Left ventricle myocardium inferior (tissue), 1 donor: ENCODE measurements at places on chromosomes 1 and 21. TPM values are rescaled to one million over a fixed set of nuclear protein-coding genes. Genes with fewer than 3 reads are reported as not detected.

The ZSWIM5 gene
- 0.93 TPM for total RNA-seq

The ATP1A2 gene
- 401 TPM for total RNA-seq

The BMP8B gene
- total RNA-seq: 0.33 TPM

The PIK3R3 gene
- 32.7 TPM for total RNA-seq

The OR10J4 gene
- not detected for total RNA-seq

The ALX3 gene
- not detected for total RNA-seq

The VASH2 gene
- 1.2 TPM for total RNA-seq

The TNFRSF8 gene
- total RNA-seq: 0.82 TPM

The SWT1 gene
- total RNA-seq: 7.4 TPM

The PLD5 gene
- 0.11 TPM for total RNA-seq

The KMO gene
- not detected for total RNA-seq

The SHISA4 gene
- total RNA-seq: 191 TPM

The S100A5 gene
- total RNA-seq: not detected

The PITHD1 gene
- total RNA-seq: 40.3 TPM

The SPRR2A gene
- not detected for total RNA-seq

The LAPTM5 gene
- 18.8 TPM for total RNA-seq

The IFFO2 gene
- total RNA-seq: 3.3 TPM

The GIPC2 gene
- total RNA-seq: 2.5 TPM

The LRRC71 gene
- total RNA-seq: 0.27 TPM

The SCCPDH gene
- total RNA-seq: 29.4 TPM

The LENEP gene
- not detected for total RNA-seq

The LRRN2 gene
- total RNA-seq: 1.4 TPM

The LCE2C gene
- not detected for total RNA-seq

The IGSF9 gene
- 0.25 TPM for total RNA-seq

The RHD gene
- not detected for total RNA-seq

The TMEM125 gene
- total RNA-seq: not detected

The AQP10 gene
- total RNA-seq: 0.16 TPM

The F5 gene
- 14.7 TPM for total RNA-seq

The SLC6A9 gene
- 1.2 TPM for total RNA-seq

The CCDC17 gene
- 1.2 TPM for total RNA-seq

The AMY1B gene
- total RNA-seq: not detected

The TAF12 gene
- 28.2 TPM for total RNA-seq

The TTF2 gene
- total RNA-seq: 6.4 TPM

The CLCA4 gene
- total RNA-seq: 0.27 TPM

The RPTN gene
- not detected for total RNA-seq
